ENCODE measurements at places on chromosomes 3 and 15.

- no peak for DNase-seq
Measured at GRCh38 chr3:161475905-161476304, 20.7 kb upstream of the OTOL1 start.

- no peak for DNase-seq
Measured at GRCh38 chr3:94076055-94076454, 13.2 kb downstream of the NSUN3 start.

- DNase-seq = no peak
Measured at GRCh38 chr3:114128231-114128630, 50.6 kb downstream of the DRD3 start.

DNA sequence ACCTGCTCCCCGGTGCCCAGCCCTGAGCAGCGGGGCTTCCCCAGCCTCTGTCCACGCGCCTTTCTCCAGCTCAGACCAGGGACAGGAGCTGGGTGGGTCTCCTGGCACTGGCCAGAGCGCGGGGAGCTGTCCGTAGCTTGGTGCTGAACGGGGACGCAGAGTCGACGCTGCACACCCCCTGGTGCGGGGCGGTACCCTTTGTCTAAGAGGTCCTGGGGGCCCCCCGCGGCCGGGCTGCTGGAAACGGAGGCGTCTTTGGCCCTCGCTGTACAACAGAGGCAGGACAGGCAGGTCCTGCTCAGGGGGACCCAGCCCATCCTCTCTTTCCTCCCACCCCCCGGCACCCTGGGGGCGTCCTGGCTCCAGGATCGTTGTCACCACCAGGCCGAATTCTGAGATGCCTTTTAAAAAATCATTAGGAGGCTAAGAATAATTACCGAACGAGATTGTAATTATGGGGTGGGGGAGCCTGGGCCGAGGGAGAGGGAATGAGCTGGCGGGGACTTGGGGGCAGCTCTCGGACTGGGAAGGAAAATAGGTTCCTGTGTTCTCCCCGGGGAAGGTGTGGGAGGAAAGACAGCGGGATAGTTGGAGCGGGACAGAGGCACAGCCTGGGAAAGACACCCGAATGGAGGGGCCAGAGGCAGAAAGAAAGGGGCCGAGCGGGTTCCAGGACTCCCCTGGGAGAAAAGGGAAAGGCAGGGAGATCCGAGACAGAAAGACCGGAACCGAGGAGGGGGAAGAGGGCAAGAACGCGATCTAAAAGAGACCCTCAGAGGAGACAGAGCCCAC is 4.1 kb upstream of the SKOR1 start:
- DNase-seq = no peak

DNA sequence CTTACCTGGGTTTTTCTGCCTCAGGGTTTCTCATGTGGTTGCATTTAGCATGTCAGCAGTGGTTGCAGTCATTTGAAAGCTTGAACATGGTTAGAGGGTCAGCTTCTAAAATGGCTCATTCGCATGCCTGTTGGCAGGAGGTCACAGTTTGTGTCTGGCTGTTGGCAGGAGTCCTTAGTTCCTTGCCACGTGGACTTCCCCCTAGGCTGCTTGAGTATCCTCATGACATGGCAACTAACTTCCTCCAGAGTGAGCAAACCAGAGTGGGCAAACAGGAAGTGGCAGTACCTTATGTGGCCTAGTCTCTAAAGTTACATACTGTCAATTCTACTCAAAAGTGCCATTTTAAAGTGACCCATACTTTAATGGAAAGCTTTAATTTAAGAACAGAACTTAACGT is 3.4 kb upstream of the UNC13C start:
- no peak for DNase-seq

- no peak for DNase-seq
Measured at GRCh38 chr3:195548987-195549386, 5.9 kb upstream of the PPP1R2 start.
